ENCODE measurements at places on chromosomes 2 and 18.

DNA sequence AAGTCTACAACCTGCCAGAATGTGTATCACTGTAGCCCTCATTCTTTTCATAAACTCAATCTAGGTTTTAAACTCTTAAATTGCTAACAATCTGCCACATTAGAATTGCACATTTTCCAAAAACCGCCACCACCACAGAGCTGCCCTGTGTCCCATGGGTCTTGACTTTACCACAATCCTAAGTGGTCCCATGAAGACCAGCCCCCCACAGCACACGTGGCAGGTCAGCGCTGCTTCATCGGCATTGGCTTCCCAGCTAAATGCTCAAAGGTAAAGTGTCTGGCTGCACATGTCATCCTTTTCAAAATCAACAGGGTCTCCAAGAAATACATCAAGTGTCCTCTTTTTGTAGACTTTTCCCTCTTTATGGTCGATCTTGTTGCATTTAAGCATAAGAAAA, 2.4 kb downstream of the TBC1D8 start:
- DNase-seq = no peak

DNA sequence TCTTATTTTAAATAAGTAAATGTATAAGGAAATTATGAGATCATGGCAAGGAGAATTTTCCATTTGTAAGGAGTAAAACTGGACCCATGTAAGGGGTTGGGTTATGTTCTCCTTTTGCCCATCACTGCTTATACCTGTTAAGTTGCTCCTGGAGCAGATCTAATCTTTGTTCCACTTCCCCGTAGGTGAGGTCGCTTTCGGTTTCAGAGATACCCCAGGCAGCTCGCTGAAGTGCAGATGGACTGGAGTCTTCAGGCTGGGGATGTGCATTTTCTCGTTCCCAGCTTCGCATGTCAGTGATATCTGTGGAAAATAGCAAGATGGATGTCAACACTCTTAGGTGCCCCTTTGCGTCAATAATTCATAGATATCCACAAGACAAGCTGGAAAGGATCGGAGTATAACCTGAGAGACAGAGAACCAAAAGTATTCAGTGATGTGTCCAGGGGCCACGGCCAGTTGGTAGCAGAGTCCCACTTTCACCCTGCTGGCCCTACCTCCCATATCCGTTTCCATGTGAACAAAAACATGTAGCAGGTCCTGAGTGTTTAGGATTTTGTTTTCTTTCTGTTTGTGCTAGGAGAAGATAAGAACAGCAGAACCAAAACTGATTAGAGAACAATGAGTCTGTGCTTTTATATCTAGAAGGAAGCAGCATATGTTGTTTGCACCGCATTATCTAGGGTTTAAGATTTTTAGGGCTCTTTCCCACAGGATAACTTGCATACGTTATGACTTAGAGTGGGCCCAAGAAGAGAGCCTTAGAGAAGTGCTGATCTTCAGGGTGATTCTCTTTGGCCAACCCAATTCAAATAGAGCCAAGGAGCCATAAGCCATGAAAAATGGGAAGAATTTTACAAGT, 36.0 kb downstream of the GCA start:
- no peak for DNase-seq

DNA sequence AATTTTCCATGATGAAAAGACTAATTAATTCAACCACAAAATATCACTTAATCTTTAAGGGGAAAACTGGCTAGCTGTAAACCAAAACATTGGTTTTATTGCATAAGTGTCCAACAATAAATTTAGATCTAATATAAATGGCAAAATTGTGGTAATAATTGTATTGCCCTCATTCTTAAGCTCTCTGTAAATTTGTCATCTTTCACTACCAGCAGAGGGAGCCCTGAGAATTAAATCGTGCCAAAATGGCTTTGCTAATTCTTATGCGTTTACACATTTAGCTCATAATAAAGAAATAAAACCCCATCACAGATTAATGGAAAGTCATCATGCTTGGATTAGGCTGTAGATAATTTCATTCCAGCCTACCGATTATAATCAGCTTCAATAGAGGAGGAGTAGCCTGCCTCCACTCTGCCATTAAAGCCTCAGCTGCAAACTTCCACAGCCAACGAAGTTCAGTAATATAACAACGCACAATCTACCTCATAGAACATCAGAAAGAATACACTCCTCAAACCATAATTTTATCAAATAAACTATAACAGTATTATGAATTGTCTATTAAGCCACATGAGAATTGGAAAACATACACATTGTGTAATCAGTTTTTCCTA, 70.0 kb upstream of the ATP5MC3 start:
- no peak for DNase-seq

DNA sequence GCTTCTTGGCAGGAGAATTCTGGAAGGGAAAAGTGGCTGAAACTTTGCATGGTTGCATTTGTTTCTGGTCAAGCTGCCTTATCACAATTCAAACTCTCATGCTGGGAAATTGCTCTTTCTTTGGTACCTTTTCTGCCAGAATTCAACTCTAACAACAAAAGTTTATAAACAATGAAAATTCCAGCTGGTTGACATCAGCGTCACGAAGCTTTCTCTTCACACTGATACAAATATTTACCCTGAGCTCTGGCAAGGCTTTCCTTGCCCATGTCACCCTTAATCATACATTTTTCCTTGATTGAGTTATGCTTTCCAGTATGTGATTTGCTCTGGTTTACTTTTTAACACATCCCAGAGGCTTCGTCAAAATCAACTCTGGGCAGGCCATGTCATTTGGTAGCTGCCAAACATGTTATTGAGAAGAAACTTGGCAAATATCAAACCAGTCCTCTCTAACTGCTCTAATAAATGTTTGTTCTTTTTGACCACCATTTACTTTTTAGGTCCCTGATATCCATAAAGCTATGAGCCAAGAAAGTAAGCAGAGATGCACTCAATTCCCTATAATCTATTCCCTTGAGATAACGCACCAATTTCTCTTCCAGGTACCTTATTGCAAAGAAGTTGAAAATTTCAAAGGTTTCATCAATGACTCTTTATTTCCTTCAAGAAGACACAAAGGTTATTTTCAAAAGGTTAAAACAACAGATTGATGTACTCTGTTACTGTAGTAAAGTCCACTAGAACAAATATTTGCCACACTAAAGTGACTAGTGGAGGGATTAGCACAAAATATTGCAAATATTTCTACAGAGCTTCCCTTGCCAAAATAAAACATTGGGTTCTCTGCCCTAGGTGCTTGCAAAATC, 1241.1 kb upstream of the ZEB2 start:
- no peak for DNase-seq

DNA sequence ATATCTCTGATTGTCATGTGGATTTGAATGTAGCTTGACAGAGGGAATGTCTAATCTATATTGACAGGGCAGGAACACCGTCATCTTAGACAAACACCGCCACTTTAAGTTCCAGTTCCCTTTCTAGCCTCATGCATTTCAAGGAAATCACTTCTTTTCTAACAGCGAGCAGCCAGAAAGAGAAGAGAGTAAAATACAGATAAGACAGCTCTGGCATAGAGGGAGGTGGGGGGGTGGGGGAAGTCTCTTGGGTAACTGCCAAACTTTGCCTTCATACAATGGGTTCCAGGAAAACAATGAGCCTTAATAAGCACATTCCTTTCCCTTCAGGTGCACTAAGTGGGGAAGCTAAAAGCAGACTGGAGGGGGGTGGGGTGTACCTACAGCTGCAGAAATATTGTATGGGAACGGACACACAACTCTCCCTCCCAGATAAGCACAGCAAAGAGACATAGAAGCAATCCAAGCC, 37.2 kb downstream of the CASP10 start:
- DNase-seq = no peak

- no peak for DNase-seq
These were observed 70.8 kb downstream of the LRP2 start for GRCh38 chr2:169291517-169291916.

DNA sequence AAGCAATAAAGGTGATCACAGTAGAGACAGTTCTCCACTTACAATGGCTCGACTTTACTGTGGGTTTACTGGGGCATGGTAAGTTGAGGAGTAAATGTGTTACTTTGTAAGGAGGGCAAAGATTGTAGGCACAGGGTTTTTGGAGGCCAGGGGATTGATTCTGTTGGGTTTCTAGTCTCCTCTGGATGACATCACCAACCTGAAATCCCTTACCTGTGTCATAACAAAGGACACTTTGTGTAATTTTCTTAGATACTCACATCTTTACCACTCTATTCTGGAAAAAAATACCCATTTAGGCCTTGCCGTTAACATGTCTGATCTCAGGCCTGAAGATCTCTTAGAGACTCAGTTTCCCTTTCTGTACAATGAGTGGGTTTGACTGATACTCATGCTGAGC, 161.7 kb downstream of the GLI2 start:
- DNase-seq = no peak

GRCh38 chr2:240229603-240230235, 89.3 kb upstream of the OTOS start:
- DNase-seq = no peak

- no peak for DNase-seq
These were observed 288.5 kb downstream of the PDE11A start for GRCh38 chr2:177783835-177784744.

DNA sequence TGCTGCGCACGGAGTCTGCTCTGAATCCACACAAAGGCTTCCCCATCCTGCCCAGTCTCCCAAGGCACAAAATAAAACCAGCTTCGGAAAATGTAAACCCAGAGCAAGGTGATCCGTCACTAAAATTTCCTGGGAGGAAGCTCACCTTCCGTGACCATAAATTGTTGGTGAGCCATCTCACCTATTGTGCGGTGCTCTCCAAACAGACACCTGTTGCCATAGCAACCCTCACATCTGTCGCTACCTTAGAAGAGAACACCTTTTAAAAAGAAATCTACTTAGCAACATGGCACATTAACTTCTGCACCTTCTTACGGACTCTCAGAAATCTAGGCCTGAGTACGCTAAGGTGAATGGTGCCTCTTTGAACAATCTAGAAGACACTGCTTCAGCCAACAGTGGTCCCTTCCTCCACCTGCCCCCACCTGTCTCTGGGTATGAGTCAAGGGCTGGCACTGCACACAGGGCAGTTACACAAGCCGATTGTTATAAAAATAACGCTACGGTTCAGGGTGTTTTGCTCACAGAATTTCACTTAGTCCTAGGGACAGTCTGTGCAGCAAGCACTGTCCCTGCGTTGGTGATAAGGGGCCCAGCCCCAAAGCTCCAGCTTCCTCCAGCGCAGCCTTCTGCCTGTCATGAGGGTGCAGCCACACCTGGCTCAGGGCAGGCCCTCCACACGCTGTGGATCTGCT, 114.9 kb upstream of the ID2 start:
- DNase-seq = no peak

Measured in activated T-helper 1 cell treated with Interleukin-2 at 50 U/mL for 16 hours (primary cell).